GM06990 (cell line): ENCODE measurements at places on chromosomes 6 and 20.

- DNase-seq, result no peak
Observed at GRCh38 chr6:137013738-137014602, 30.8 kb downstream of the IL20RA start.

GRCh38 chr6:4608361-4609115 lies 167.7 kb upstream of the CDYL start:
- DNase-seq, result no peak

DNA sequence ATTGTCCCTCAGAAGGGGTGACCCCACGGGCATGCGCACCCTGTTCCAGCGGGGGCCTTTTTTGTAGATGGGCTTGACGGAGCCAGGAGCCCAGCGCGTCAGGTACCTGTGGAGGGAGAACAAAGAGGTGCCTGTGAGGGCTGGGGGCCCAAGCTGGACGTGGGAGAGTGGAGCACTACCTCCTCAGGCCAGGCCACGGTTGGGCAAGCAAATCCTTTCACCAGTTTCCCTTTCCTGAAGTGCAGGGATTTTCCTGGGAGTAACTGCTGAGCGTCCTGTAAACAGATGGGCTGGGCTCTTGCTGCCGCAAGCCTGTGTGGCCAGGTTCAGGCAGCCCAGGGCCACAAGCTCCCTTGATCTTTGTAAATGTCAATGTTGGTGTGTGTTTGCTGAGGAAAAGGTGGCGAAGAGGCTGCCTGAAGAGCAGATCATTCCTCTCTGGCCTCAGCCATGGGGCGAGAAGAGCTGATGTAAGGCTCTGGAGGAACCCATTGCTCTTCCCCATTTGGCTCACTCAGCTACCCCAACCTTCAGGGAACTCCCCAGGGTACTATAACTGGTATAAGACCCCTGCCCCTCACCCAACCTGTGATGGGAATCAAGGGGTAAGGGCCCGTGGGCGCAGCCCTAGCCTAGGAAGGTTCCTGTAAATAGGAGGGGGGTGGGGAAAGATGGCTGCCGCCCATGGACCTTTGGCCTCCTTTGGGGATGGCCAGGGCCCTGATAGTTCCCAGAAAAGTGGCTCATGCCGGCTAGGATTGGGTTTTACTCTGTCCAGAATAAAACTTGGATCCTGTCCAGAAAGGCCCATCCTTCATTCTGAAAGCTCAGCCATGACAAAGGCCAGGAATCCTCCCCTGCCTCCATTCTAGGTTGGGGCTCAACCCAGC lies 15.5 kb downstream of the MRPS18A start:
- no peak for DNase-seq

- peak; percentile 53 for DNase-seq
Observed at GRCh38 chr6:38552121-38552520, 87.6 kb downstream of the BTBD9 start.

DNA sequence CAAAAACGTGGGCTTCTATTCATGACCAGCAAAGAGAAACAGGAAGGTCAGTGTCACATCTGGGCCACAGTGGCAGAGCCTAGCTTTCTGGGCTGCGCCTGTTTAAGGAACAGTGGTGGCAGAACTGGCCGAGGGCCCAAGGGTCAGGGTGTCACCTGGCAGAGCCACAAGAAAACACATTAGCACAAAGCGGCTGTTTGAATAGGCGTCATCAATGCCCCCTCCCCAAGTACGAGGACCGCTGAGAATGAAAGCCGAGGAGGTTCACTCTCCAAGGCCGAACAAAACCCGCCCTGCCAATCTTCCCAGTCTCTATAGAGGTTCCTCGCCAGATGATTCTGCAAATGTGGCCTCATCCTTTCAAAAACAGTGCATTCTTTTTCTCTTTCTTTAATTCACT lies 125.2 kb upstream of the TRAF3IP2 start:
- no peak for DNase-seq

GRCh38 chr20:23205611-23206041 lies 119.5 kb upstream of the CD93 start:
- DNase-seq, result no peak

DNA sequence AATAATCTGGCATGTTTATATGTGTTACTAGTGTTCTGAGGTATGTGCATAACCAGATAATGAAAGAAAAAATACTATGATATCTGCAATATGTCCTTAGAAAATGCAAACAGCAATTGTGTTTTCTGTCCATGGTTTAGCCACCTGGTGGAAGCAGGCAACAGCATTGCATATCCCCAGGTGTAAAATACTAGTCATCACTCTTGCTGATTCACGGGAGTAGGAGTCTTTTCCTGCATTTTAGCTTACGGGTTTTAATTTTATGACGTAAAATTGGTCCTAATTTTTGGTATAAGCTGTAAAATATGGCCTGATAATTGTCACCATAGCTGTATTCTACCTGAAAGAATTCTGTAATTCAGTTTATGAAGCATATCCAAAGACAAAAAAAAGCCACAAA lies 2.5 kb downstream of the RNF182 start:
- DNase-seq, result no peak

DNA sequence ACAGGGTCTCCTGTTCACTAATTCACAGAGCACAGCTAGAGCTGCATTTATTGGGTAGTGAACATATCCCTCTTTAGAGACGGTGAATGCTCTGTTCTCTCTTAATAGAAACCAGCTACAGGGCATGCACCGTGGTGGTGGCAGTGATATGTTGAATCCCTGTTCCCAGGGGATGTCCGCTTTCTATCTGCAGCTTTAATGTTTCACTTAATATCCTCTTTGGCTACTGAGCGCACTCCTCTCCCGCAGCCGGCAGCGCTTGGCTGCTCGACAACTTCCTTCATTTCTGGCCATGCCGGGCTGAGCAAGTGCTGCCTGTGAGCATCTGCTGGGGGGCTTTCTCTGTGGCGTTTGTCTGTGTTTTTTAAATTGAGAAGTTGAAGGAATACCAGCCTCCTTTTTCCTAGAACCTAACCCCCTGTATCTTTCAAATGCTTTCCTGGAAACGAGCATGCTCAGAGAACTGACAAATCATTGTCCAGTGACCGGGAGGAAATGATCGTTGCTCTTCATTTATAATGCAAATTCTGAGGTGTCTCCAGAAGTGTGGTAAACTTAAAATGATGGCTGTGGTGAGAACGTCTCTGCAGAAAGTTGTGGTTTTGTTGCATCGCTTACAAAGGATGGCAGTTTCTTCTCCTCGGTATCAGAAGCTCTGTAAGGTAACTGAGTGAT lies 297.9 kb downstream of the UTRN start:
- peak; percentile 47 for DNase-seq

DNA sequence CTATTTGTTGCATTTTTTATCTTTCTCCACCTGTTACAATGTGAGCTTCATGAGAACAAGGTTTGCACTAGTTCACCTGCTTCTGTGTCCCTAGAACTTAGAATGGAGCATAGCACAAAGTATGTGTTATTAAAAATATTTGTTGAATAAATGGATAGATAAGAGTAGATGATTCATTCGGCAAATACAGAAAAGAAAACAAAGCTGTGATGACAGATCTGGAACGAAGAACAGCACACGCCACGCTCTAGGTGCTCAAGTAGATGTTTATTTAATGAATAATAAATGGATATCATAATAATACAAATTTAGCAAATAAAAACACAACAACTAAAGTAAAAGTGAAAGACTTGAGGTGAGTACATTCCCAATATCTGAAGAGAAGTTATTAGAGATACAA lies 273.1 kb downstream of the HAO1 start:
- no peak for DNase-seq

GRCh38 chr6:80165819-80166218 lies 59.3 kb downstream of the BCKDHB start:
- DNase-seq, result no peak

- no peak for DNase-seq
Observed at GRCh38 chr6:24227556-24227955, 101.5 kb downstream of the NRSN1 start.

GRCh38 chr20:61801857-61802442 lies 263.7 kb downstream of the TAF4 start:
- DNase-seq, result no peak

DNA sequence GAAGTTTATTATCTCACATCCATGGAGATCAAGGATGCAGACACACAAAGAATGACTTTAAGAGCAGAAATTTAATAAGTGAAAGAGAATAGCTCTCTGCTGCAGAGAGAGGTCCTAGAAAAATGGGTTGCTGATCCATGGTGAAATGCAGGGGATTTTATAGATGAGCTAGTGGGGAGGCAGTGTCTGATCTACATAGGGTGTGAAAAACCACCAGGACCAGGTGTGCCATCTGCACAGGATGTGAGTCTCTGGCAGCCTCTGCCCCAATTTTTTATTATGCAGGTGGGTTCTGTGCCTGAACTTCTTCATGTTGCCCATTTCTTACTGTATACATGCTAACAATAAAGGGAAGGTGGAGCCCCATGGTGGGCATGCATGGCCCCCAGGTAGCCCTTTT lies 19.9 kb upstream of the NANP start:
- no peak for DNase-seq
